Activated CD4-positive, alpha-beta T cell treated with anti-CD3 and anti-CD28 coated beads for 48 hours (primary cell): ENCODE measurements at places on chromosomes 4 and X.

DNA sequence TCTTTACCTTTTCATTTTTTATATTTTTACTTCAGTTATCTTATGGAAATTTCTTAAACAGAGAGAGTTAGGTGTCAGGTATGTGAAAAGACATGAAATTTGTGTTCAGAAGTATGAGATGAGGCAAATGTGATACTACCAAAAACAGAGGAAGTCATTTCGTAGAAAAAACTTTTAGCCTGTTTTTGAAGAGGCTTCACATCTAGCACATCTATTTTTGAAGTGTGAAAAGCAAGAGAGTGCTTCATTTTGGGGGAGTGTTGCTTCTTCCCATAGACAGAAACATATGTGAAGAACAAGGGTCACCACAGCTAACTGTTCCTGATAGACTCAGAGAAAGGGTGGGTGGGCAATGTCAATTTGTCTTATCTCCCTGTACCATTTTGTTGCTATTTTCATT lies 125.3 kb downstream of the TET2 start:
- no peak for DNase-seq

- DNase-seq: no peak
Observed at GRCh38 chr4:41423117-41423516, 114.8 kb upstream of the LIMCH1 start.

DNA sequence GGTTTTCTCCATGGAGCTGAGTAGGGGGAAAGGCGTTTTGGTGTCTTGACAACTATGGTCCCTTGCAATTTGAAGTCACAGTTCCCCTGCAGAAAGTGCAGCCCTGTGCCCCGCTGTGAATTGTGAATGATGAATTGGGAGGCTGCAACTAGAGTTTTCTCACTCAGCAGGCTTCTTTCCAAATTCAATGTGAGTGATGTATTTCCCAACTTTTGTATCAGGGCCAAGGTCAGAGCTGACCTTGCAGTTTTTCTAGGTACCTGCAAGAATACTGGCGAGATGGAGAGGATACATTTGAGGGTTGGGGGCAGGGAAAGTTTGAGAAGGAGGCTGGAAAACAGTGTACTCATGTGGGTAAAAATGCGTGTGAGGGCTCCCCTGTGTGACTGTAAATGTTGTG lies 11.7 kb downstream of the PHEX start:
- no peak for DNase-seq

GRCh38 chr4:185566972-185567371 lies 31.7 kb upstream of the PDLIM3 start:
- DNase-seq: no peak

- no peak for DNase-seq
Observed at GRCh38 chr4:139763205-139763604, 97.6 kb downstream of the MGST2 start.

GRCh38 chr4:133866328-133866699 lies 335.3 kb downstream of the PABPC4L start:
- DNase-seq: no peak

- no peak for DNase-seq
Observed at GRCh38 chrX:20393944-20394343, 127.2 kb upstream of the RPS6KA3 start.

GRCh38 chr4:107619066-107619465 lies 101.0 kb downstream of the PAPSS1 start:
- no peak for DNase-seq

DNA sequence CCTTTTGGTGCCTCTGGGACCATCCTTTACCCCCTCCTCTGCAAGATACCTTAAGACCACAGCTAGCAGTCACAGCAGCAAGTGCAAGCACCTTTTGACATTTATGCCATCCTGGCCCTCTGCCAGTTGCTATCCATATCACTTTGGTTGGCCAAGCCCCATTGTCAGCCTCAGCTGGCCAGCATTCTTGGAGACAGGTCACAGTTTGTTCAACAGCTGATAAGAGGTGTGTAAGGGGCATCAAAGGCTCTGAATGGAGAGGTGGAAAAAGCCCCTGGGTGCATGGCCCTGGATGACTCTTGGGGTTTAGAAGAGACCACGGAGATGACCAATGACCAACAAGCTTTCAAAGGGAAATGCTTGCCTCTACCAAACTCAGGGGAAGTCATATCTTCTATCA lies 133.6 kb upstream of the MAMLD1 start:
- no peak for DNase-seq

GRCh38 chrX:24148535-24149350 lies 786 bp upstream of the ZFX start:
- peak; percentile 23 for DNase-seq

DNA sequence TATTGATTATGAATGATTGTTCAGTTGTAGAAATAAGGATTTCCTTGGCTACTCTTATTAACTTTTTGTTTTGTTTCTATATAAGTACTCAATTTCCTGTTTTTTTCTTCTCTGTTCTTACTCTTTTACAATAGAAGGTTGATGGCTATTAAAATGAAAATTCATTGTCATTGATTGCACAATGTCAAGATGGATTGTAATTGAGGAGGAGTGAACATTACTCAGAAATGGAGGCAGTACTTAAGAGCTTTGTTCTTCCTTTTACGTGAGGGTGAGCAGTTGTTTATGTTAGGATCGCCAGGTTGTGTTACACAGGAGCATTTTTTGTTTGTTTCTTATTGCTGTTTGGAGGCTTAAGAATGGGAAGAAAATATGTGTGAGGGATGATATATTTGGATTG lies 2062.4 kb downstream of the ARAP2 start:
- no peak for DNase-seq

GRCh38 chrX:96619588-96619987 lies 65.1 kb upstream of the DIAPH2 start:
- DNase-seq: no peak

GRCh38 chr4:71004281-71004851 lies 10.9 kb downstream of the DCK start:
- peak; percentile 56 for DNase-seq

- no peak for DNase-seq
Observed at GRCh38 chrX:93259029-93259428, 414.3 kb downstream of the NAP1L3 start.

- no peak for DNase-seq
Observed at GRCh38 chr4:108488865-108489264, 131.5 kb upstream of the RPL34 start.
